Stimulated activated CD4-positive, alpha-beta T cell treated with anti-CD3 and anti-CD28 coated beads, Interleukin-1b, Interleukin-23, amount 100 ng/mL, for 1 hour (primary cell): ENCODE measurements at places on chromosomes 2 and 18.

DNA sequence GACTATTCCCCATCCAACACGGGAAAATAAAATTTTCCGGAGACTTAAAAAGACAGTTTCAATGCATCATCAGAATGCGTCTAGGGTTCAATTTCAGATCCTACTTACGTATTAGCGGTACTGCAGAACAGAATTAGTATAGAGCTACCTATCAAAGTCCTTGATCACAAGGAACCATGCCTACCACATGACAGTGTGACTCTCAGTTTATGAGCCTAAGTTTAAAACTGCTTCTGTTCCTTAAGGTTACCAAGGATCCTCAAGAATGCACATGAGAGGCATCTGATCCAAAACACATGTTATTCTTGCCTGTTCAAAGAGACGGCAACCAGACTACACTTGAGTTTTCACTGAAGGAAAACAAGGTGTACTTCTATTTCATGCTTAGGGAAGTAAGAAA, 369.7 kb downstream of the EPHA4 start:
- no peak for DNase-seq

DNA sequence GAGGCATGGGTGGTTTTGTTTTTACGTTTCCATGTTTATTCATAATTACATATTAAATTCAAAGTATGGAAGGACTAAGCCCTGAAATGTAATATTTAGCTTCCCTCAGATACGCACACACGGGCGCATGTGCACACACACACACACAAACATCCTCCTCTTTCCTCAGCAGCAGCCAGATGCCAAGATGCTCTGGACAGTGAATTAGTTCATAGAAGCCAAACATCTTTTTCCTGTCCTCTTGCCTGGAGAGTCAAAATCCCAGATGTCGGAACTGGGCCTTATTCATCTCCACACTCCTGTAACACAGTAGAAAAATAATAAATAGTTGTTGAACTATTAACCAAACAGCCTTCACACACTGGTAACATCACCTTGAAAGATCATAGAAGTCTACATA, 273.1 kb downstream of the SP3 start:
- no peak for DNase-seq

DNA sequence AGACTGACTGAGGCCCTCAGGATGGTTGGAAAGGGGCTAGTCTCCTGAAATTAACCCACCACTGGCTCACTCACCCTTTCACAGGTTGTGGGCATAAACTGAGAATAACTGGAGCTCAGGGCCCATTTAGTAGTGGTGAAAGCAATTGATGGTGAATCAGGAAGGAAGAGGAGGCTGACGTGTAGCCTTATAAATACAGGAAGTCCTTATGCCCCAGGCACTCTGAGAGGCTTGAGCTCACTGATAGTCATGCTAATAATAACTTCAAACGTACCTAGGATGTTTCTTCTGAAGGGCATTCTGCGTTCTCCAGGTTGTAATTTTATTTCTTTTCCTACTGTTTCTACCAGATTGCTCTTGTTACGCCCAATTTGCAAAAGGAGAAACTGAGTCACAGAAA, 328.4 kb downstream of the CLIP4 start:
- no peak for DNase-seq

GRCh38 chr2:239870863-239871262, 154.3 kb downstream of the NDUFA10 start:
- DNase-seq = no peak

DNA sequence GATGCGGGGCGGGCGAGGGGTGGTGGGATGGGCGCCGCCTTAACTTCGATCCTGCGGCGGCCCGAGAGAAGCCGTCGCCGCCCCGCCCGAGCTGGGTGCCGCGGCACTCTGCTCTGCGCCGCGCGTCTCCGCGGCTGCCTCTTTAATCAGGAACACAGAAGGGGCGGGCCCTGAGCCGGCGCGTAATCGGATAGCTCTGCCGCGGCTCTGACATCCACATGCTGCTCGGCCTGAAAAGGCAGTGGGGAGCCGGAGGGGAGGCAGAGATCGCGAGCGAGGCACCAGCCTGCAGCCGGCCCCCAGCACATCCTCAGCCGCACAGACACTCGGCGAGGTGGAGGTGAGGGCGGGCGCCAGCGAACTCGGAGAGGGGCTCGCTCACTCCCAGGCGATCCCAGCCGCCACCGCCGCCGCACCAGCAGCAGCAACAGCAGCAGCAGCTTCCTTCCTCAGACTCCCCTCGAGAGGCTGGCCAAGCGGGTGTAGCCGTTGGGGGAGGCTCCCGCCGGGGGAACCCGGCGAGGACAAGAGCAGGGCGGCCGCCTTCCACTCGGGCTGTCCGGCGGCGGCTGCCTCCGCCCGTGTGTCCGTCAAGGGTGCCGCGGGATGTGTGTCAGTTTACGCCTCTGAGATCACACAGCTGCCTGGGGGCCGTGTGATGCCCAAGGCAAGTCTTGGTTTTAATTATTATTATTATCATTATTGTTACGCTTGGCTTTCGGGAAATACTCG, at the start of gene NRP2:
Gene NRP2 (plus strand): TSS at position 263 of the 732 bp plus-strand sequence. CDS start 790 bp downstream, outside the sequence.
- DNase-seq = no peak

GRCh38 chr18:47512726-47513435, 261.4 kb upstream of the SKOR2 start:
- no peak for DNase-seq

GRCh38 chr18:42929857-42930256, 185.6 kb downstream of the RIT2 start:
- no peak for DNase-seq

- no peak for DNase-seq
Observed at GRCh38 chr18:35716169-35716831, 134.8 kb downstream of the GALNT1 start.

DNA sequence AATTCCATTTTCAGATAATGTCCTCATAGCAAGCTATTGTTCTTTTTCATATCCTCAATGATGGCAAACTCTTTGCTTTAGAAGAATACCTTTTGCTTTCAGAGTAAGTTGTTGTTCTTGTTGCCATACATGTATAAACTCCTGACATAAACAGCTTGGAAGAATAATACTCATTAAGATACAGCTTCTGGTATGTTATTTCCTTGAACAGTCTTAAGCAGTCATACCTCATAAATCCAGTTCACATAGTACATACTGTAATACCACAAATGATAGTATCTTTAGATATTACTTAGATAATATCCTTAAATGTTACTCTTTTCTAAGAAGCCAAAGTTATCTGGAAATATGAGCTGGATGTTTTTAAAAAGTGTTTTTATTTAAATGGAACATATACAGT, 23.2 kb downstream of the METTL8 start:
- no peak for DNase-seq

DNA sequence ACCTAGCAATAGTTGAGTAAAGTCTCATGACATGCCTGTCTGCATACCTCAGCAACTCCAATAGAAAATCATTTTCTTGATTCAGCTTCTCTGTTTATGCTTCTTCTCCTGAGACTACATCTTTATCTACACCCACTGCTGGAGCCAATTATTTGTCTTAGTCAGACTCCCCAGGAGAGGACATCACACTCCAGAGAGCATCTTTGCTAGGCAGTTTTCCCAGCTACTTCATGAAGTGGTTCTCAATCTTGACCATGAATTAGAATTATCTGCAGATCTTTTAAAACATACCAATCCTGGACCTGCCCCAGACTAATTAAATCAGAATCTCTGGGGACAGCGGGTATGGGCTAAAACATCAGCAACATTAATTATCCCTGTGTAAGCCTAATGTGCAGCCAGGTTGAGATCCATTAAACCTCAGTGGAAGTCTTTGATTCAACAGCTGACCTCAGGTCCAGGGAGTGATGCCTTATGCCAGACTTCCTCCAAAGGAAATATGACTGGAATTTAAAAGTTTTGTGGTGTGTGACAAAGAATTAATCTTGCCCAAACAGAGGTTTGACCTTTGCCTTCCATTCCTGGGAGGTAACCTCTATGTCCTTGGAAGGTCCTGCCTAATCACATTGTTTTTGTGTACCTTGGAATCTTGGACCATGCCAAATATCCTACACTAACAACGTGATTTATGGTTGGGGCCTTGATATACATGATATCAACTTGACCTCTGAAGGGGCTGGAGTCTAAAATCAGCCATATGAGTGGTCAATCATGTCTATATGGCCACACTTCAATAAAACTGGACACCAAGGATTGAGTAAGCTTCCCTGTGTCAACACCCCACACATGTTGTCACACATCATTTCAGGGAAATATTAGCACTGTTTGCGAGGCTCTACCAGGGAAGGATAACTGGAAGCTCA, 99.3 kb upstream of the DNAJC10 start:
- DNase-seq = no peak

GRCh38 chr2:182163878-182164277, 178.2 kb downstream of the PPP1R1C start:
- no peak for DNase-seq

GRCh38 chr2:83844490-83844889, 614.6 kb downstream of the SUCLG1 start:
- DNase-seq = no peak

- DNase-seq = no peak
Observed at GRCh38 chr18:60176259-60176658, 196.3 kb downstream of the MC4R start.

GRCh38 chr2:115484486-115484885, 1042.0 kb downstream of the DPP10 start:
- no peak for DNase-seq

DNA sequence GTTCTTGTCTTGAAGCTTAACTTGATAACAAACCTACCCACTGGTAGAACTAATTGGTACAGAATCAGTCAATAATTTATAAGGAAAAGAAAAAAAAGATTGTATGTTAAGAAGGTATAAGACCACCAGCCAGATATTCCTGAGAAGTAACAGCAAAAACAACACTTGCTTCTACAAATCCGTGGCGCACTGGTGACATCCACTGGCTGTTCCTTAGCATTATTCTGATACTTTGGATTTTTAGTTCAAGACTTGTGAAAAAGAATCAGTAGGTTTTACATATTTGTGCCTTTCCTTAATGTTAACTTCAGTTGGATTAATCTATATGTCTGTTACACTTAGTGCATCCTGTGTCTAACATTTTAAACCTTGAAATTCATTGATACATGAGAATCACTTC, 141.8 kb downstream of the GRB14 start:
- no peak for DNase-seq

GRCh38 chr2:45494275-45494977, 116.6 kb downstream of the SRBD1 start:
- DNase-seq = no peak

DNA sequence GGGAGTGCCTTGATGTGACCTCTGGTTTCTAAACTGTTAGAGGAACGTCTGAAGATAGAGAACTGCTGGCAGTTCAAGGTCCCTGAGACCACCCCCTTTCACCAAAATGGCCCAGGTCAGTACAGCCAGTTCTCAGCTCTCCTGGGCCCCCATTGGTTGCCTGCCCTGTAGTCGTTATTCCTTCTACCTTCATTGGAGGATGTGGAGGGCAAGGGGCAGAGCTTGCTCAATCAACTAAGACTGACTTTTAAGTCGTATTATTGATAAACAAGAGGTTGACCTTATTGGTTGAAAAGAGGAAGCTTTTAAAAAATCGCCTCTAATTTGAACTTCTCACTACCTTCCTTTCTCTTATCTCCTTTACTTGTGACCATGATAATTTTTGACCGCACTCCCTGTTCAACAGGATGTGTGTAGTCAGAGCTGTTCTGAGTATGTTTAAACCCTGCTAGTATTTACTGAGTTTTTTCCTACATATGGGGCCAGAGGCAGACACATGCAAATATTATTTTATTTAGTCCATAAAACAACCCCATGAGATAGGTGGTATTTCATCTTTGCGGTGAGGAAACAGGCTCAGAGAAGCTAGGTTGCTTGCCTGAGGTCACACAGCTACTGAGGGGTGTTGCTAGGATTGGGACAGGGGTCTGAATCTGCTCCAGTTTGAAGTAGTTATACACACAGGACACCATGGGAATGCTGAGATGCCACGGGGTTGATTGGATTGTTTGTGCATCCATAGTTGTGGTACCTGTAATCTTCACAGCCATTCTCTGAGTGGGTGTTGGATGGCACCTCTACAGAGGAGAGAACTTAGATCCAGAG, 65.9 kb downstream of the TMEM247 start:
- DNase-seq = no peak

GRCh38 chr18:24995755-24996154, 356.2 kb downstream of the ZNF521 start:
- DNase-seq = no peak

GRCh38 chr2:128941751-128942150, 623.1 kb upstream of the HS6ST1 start:
- DNase-seq = no peak

- DNase-seq = no peak
Observed at GRCh38 chr2:24220554-24221291, 45.9 kb downstream of the FAM228A start.

DNA sequence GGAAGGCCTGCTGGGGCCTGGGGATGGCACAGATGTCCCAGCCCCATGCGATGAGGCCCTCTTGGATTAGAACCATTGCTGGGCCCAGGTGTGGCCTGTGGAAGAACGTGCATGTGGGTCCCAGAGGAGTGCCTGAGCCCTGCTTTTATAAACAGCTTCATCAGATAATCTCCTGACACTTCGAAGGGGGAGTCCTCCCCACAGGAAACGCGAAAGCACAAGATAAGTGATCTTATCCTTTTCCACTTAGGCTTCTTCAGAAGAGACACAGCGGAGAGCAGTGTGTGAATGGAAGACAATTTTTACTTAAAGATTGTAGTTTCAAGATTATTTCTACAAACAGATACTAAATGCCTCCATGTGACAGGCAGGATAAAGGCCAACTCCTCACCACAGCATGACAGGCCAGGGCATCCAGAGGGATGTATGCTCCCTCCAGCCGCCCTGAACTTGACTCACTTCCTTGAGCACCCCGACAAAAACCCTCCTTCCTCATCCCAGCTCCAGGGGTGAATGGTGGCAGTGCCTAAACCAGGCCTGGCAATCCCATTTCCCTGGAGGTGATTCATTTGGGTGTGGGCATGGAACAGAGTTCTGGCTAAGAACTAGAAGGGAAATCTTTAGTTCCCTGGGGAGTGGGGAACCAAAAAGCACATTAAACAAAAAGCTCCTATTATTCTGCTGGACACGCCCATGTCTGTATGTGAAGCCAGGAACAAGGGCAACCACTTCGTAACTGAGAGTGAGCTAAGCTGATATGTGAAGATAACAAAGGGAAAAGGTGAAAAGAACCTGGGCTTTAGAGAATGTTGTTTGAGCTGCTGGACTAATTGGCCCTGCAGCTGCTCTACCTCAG, 56.2 kb upstream of the TMEM163 start:
- no peak for DNase-seq

DNA sequence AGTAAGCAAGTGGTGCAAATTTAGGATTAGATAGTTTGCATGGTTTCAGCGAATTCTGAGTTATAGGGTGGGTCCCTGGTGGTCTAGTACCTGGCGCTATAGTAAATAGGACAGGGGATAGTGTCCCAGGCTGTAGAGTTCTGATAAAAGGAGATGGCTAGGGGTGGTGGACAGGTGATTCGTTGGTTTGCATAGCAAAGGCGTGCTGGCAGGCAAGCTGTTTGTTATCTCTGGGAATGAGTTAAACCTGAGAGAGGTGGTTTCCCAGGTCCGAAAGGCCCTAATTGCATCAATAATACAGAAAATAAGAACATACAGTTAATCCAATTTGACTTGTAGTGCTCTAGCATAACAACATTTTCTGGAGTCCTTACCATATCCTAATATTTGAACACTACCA, 6.9 kb upstream of the ZDBF2 start:
- DNase-seq = no peak
